ENCODE measurements at places on chromosomes 12 and 14.

DNA sequence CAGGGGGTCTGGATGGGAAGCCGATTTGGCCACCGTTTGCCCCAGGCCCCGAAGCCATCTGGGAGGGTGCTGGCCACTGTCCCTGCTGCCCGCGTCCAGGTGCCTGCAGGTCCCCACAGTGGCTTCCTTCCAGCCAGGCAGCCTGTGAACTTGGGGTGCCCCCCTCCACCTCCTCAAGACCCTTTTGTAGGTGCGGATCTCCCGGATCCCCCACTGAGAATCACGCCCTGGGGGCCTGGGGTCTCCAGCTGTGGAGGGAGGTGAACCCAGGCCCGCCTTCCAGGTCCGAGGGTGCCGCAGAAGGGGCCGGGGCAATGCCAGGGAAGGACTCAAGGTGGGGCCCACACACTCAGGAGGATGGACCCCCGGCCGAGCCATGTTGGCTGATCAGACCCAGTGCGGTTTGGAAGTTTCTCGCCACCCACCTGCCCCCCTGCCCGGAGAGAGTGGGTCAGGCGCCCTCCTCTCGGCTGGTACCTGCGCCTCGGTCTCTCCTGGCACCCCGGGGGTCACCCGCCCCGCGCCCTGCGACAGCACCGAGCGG is 1.7 kb downstream of the MMP17 start:
- peak; percentile 86 for DNase-seq

GRCh38 chr12:118472940-118473339 is 96.6 kb downstream of the SUDS3 start:
- no peak for DNase-seq

DNA sequence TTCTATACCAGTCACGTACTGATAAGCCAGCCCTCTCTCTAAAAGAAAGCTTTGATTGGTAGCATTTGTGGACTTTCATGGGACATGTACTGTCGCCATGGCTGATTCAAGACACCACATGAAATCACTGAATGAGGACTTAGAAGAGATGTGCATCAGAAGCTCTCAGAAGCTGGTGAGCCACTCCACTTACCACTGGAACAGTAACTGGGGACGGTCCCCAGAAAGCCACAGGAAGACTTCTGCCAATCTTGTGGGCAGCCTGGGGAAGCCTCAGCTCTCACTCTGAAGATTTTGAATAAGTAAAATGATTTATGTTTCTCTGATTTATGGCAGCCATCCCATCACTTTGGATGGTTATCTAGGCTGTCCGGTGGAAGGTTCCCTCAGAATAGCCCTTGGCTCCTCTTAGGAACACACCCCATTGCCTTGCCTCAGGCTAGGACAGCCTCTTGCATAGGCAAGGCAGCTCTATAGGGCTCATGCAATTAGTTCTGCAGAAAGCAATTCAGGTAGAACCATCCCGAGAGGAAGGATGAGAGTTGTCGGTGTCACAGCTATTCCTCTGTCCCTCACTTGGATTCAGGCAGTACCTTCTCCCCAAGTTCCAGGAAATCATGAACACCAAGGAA is 9.8 kb downstream of the DHRS1 start:
- no peak for DNase-seq

GRCh38 chr14:37599507-37600368 is 4.3 kb downstream of the TTC6 start:
- DNase-seq = no peak

DNA sequence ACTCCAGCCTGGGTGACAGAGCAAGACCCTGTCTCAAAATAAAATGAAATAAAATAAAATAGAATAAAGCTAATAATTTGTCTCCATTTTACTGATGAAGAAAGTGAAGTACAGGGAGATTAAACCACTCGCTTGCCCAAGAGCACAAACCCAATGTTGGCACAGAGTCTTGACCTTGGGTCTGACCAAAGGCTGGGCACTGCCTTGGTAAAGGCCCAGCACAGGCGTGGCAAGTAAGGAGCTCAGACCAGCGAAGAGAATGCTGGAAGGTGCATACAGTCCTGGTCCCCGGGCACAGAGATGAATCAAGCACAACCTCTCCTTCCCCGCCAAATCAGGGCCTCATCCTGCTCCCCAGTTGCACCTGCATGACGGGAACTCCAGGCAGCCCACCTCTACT is 26.9 kb downstream of the SCARB1 start:
- DNase-seq = no peak

GRCh38 chr12:121697093-121697698 is 15.4 kb upstream of the TMEM120B start:
- no peak for DNase-seq

DNA sequence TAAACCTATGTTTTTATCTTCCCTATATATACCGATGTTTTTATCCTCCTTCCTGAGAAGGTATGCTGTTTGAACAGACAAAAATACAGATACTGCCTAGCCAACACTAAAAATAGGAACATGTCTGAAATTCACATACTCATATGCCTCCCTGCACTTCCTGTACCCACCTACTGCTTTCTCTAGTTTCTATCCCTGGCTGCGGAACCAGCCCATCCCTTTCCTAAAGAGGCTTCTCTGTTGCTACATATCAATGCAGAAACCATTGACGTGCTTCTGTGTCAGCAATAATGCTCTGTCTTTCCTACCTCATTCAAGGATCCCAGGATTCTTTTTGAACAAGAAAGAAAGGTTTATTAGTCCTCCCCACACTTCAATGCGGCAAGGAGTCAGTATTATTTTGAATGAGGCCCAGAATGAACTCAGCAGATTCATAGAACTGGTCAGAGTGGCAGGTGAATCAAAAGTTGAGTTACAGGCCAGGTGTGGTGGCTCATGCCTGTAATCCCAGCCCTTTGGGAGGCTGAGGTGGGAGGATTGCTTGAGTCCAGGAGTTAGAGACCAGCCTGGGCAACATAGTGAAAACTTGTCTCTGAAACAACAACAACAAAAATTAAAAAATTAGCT is 67.8 kb upstream of the NAP1L1 start:
- peak; percentile 52 for DNase-seq

- DNase-seq = no peak
These were observed 693.8 kb downstream of the BCL11B start for GRCh38 chr14:98578204-98578603.

DNA sequence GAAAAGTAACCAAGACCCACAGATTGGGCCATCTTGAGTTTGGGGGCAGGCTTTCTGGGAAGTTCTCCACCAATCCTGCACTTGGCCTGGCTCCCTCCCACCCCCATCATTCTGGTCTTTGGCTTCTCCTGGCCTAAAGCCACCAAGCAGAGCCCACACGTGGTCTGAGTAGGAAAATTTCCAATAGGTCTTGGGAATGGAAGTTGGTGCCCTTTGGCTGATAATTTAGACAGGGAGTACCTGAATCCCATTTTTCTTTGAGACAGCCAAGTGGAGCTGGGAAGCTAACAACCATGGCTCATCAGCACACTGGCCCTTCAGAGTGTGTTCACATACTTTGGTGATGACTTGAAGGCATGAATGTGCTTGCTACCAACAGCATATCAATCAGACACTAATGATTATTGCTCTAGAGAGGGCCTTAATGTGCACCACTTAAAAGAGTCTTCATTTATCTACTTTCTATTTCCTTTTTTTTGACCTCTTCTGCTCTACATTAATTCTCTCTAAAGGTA is 156.0 kb downstream of the EGLN3 start:
- no peak for DNase-seq

DNA sequence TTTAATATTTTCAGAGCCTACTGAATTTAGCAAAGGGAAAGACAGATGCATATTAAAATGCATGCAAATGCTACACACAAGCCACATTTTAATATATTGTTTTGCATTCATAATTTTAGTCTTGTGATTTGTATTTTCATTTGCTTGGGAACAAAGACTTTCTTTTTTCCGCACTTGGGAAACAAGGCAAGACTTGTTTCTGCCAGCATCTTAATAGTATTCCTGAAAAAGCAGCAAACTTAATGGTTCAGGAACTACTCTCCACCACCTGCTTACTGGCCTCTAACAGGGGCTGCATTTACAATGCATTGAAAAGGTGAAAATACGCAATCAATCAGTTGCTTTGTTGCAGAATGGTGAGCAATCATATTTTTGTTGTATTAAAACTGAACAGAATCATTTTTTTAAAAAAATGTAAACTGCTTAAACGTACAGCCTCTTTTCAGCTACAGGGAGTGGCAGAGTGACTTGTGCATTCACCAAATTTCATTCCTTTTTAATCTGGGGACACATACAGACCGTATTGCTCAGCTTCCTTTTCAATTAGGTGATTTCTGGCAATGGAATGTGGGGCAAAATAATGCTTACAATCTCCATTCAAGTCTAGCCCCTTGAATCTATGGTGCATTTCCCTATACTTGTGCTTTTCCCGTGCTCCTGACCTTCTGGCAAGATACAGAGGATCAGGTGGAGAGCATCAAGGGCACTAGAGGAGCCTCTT is 144.1 kb upstream of the BTG1 start:
- DNase-seq = no peak

GRCh38 chr14:75084513-75084912 is 15.1 kb downstream of the ZC2HC1C start:
- DNase-seq = no peak

DNA sequence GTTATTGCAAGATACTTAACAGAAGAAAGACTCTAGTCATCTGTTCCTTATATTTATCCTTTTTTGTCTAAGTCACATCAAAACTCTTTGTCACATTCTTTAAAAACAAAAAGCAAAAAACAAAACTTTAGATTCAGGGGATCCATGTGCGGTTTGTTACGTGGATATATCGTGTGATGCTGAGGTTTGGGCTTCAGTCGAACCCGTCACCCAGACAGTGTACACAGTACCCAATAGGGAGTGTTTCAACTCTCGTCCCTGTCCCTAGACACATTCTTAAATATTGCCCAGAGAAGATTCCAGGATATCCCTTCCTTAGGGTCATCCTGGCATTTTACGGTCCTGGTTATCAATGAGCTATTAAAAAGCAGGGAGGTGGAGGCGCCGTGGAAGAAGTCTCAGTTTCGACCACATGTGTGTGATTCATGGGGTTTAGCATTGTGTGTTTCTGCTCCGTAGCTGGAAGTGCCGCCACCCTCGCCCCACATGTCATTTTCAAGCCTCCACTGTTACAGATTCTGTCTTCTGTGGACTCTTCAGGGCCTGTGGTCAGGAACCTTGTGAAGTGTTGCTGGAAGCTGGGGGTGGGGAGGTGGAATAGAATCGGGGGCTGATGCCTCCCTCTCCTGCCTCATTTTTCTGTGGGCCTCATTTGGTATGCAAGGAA is 19.9 kb downstream of the CCND2 start:
- DNase-seq = no peak

GRCh38 chr12:5442251-5443006 is 10.5 kb downstream of the NTF3 start:
- DNase-seq = peak; percentile 18

GRCh38 chr14:98514016-98514415 is 758.0 kb downstream of the BCL11B start:
- no peak for DNase-seq

DNA sequence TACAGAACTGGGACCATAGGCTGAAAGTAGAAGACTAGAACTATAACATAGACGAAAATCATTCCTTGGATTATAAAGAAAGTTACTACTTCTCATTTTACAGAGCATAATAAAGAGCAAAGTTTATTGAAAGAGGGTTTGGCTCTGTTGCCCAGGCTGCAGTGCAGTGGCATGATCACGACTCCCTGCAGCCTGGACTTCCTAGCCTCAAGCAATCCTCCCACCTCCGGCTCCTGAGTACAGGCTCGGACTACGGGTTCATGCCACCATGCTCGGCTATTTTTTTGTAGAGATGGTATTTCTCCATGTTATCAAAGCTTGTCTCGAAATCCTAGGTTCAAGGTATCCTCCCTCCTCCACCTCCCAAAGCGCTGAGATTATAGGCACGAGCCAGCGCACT is 190.1 kb upstream of the FOXG1 start:
- DNase-seq = no peak
